ENCODE measurements at places on chromosomes 4 and X. TPM values are rescaled to one million over a fixed set of nuclear protein-coding genes. Genes with fewer than 3 reads are reported as not detected.

Gene RBPJ
- total RNA-seq, result 133 TPM

Gene SATL1
- total RNA-seq, result not detected

Gene EDA2R
- 1.4 TPM for total RNA-seq

Gene ATRX
- 47.9 TPM for total RNA-seq

Gene PCYT1B
- not detected for total RNA-seq

Gene KIT
- total RNA-seq, result 3.0 TPM

Gene MAGEB18
- not detected for total RNA-seq

Gene CTAG1B
- total RNA-seq, result not detected

Gene MAGEA1
- total RNA-seq, result not detected

Gene TNMD
- total RNA-seq, result 0.77 TPM

Measured in mucosa of descending colon (tissue), 3 donors.